ENCODE measurements at places on chromosomes 1 and 21. TPM values are rescaled to one million over a fixed set of nuclear protein-coding genes. Genes with fewer than 3 reads are reported as not detected.

DNA sequence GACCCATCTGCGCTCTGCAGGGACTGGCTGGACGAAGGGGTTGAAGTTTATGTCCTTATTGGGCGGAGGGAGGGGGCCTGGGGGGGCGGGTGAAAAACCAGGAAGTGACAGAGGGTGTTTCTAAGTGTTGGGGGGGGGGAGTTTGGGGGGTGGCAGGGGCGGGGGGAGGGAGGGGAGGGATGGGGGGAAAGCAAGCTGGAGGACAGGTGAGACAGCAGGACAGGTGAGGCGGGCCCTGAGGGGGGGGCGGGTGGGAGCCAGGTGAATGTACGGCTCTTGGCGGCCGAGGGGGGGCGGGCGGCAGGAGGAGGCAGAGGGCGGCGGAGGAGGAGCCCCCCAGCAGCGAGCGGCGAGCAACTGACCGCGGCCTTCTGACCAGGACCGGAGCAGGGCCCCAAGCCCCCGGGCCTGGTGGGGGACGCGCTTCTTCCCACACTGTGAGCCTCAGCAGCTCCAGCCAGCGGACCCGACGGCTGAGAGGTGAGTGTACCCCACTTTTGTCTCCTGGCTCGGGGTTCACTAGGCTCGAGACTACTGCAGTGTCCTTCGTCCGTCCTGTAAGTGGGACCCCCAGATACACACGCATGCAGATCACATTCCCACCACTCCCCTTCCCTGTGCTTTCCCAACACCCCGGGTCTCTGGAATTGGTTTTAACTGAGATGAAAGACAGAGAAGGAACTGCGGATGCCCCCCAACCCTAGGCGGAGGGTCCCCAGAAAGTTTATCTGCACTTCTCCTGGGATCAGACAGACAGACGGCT lies at the start of gene ZBTB7B:
Gene ZBTB7B, plus strand, starts transcription at position 339 of the 763 bp plus-strand sequence. CDS start 11,859 bp downstream, outside the sequence.
- peak; percentile 60 for DNase-seq

- DNase-seq: no peak
These were observed 13.8 kb upstream of the THEM5 start for GRCh38 chr1:151867321-151867720.

GRCh38 chr1:154410185-154410827 lies 5.2 kb downstream of the IL6R start:
- no peak for DNase-seq

- no peak for DNase-seq
These were observed 116.9 kb downstream of the HLCS start for GRCh38 chr21:36849461-36850105.

The CLCA4 gene
- total RNA-seq: 0.11 TPM

- DNase-seq: peak; percentile 62
These were observed 34.1 kb downstream of the OR2G3 start for GRCh38 chr1:247639381-247639981.

- DNase-seq: no peak
These were observed 216.6 kb upstream of the CSF3R start for GRCh38 chr1:36699113-36699911.

- DNase-seq: no peak
These were observed 40.9 kb upstream of the CITED4 start for GRCh38 chr1:40903106-40903505.

The MAP3K21 gene
- total RNA-seq: 0.49 TPM

The ARHGEF10L gene
- total RNA-seq: 49.6 TPM

- no peak for DNase-seq
These were observed 24.8 kb upstream of the ELOA start for GRCh38 chr1:23718482-23718881.

The S100A12 gene
- 2.8 TPM for total RNA-seq

DNA sequence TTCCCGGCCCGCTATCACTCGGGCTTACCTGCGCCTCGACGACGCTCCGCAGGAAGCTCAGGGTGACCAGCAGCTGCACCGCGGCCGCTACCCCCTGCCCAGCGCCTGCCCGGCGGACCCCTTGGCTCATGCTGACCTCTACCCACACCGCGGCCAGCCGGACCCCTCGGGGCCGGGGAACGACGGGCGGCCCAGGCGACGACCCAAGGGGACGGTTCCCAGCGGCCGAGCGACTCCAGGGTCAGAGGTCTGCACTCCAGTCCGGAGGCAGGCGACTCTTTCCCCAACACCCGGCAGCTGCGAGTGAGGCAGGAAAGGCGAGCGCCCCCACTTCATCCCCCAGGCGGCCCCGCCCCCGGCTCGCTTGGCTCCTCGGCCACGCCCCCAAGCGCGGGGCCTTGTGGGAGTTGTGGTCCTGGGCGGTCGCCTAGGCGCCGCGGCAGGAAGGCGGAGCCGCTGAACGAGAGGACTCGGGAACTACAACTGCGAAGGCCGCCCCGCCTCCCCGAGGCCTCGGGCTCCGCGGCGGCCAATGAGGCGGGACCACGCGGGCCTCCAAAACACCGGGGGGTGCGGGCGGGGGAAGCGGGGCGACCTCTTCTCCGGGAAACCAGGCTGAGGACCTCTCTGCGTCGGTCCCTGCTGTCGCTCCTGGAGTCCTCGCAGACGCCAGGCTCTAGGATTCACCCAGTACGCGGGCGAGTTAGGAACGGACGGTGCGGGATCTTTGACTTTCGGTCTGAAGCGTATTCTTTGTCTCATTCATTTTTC lies at the start of gene ERO1B:
Gene ERO1B, minus strand, starts transcription at position 305 of the 771 bp plus-strand sequence. Its CDS starts 175 bp downstream, at position 130.
- DNase-seq: peak; percentile 98

GRCh38 chr1:18249631-18250030 lies 142.0 kb downstream of the IGSF21 start:
- no peak for DNase-seq

The PRAMEF18 gene
- total RNA-seq: not detected

DNA sequence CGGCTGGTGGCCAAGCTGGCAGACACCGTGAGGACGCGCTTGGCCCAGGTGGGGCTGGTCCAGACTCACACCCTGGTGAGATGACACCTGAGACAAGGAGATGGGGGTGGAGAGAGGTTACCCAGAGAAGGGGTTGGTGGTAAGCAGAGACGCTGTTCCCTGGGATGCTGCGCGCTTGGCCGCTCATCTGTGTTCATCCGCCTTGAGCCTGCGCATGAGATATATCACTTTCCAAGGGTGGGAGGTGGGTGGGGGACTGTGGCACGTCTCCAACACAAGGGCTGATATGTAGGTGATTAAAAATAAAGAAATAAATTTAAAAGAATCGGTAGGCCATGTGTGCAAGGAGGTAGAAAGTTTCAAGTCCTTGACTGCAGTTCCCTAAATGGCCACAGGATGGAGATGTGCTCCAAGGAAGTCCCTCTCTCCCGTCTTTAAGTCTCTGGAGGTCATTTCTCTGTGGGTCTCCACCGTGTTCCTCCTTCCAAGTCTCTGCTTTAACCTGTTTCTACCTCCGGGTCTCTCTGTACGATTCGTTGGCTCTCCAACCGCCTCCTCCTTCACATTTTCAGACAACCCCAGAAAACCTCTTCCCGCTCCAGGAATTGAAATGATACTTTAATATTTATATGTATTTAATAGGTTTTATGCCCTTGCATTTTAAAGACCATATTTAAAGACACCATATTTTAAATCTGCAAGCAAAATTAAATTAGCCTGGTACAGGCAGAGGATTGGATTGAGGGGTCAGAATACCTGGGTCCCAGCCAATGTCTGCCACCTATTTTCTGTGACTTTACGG lies 4.5 kb downstream of the TTC24 start:
- DNase-seq: no peak

GRCh38 chr1:55970526-55971110 lies 608.7 kb downstream of the PLPP3 start:
- DNase-seq: no peak

- no peak for DNase-seq
These were observed 18.4 kb upstream of the SPATC1L start for GRCh38 chr21:46202592-46203202.

The USH2A gene
- 0.32 TPM for total RNA-seq

The RNASEL gene
- 2.2 TPM for total RNA-seq

DNA sequence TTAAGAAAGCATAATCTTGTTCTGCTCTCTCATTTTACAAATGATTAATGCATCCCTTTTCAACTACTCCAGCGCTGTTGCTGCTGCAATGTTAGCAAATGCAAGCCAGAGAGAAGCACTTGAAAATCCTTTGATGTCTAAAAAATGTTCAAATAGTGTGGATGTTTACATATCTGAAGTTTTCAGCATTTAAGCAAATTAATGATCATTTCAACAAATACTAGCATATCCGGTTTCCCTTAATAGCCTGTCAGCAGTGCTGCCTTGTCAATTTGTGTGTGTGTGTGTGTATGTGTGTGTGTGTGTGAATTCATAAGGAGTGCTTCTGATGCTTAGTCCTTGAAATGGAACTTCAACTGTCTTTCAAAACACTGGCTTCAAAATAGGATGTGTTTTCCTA lies 48.1 kb upstream of the WNT2B start:
- no peak for DNase-seq

GRCh38 chr1:112508278-112509004 lies at the start of gene WNT2B:
TSS of gene WNT2B (plus strand) at chr1:112508965. CDS start at chr1:112509263, 298 bp downstream.
- peak; percentile 33 for DNase-seq

- no peak for DNase-seq
These were observed 12.1 kb downstream of the DNAJC16 start for GRCh38 chr1:15538771-15539170.

GRCh38 chr1:160077486-160077885 lies 3.9 kb upstream of the KCNJ9 start:
- no peak for DNase-seq

- no peak for DNase-seq
These were observed 10.9 kb upstream of the METTL25B start for GRCh38 chr1:156717351-156717750.

DNA sequence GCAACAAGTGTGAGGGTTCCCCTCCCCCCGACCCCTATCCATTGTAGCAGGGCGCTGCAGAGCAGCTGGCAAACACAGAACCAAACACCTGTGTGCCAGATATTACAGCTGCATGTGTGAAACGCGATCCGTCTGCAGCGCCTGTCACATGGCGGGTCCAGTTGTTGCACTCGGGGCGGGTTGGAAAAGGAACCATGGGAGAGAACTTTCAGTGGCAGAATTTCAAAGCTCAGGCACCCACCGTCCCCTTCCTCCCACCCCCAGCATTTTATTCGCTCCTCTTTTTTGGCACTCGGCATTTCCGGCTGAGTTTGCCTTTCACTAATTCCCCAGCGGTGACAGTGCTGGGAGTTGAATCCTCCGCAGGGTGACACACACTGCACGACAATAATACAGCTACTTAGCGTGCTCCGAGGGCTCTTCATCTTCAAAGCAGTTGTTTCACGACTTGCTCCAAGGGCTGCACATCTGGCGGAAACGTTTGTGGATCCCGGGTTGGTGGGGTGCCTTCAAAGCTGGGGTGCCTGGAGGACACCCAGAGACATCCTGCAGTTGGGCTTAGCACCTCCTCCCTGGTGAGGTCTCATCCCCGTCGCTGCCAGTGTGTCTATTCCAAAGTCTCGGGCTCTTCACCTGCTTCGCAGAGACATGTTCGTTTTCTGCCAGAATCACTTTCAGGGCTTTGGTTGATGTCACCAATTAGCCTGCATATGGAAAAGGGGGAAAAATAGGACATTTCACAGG lies 180.7 kb downstream of the ZBTB18 start:
- peak; percentile 83 for DNase-seq

- peak; percentile 63 for DNase-seq
These were observed 27.3 kb downstream of the CDCP2 start for GRCh38 chr1:54125386-54126070.

DNA sequence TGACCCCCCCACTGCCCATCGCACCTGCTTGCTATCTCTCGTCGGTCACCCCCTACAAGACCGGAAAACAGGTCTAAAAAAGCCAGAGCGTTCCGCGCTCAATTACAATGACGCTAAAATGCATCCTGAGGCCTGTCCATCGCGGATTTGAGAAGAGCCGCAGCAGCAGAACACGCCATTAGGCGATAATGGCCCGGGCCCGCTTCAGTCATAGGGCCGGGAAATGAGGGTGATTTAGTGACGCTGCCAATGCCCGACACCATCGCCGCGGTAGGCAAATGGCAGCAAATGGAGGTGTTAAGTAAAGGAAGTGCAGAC lies 64.1 kb upstream of the SSX2IP start:
- DNase-seq: no peak

- no peak for DNase-seq
These were observed 299.7 kb downstream of the OLFM3 start for GRCh38 chr1:101697072-101697471.

DNA sequence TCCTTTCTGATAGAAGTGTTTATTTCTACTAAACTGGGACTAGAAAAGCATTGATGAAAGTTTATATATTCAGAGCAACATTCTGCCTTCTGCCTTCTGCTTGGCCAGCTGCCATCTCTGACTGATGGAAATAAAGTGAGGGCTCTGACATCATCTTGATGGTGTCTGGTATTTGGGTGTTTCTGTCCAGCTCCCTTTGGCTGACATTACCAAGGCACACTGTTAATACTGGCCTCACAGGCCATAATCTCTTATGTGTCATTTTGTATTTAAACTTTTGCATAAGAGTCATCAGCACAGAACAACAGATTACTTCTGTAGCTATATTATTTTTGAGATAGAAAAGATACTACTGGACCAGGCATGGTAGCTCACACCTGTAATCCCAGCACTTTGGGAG lies 216.9 kb downstream of the RYR2 start:
- DNase-seq: no peak

The NMNAT2 gene
- total RNA-seq: 0.43 TPM

DNA sequence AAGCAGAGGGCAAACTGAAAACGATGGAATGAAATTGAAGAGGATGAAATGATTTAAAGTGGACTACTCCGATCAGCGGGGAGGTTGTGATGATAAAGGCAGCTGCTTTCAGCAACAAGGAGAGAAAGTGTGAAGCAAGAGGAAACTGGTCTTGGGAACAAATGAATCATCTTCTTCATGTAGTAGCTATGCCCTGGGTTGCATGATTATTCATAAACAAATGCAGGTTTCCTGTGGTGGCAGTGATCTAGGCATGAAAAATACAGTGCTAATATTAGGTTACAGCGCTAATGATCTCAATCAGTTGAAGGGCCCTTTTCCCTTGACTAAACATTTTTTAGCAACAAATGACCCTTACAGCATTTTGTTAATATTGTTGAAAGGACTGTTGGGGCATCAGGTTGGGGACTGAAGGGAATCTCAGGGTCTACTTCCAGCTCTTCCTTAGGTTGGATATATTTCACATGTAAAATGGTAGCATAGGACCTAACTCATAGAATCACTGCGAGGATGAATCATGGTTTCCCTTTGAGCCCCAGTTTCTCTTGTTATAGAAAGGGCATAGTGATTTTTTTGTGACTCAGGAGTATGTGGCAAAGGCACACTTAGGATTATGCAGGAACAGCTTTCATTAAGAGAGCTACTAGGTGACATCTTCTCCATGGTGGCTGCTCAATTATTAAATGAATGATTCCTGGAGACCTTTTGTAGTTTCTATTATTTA lies 1.9 kb upstream of the ZFYVE9 start:
- DNase-seq: no peak

The ROR1 gene
- total RNA-seq: 2.8 TPM

- DNase-seq: no peak
These were observed 26.1 kb downstream of the MAN1C1 start for GRCh38 chr1:25642574-25643108.

GRCh38 chr1:43832255-43832654 lies 101.3 kb upstream of the ARTN start:
- DNase-seq: no peak

All from psoas muscle (tissue), 8 donors.